Skeletal muscle cell (primary cell): ENCODE measurements at places on chromosomes 7 and 10.

- DNase-seq = peak; percentile 79
Observed at GRCh38 chr10:33122014-33122809, 164.2 kb upstream of the ITGB1 start.

- no peak for DNase-seq
Observed at GRCh38 chr10:29243750-29244149, 45.1 kb upstream of the LYZL1 start.

DNA sequence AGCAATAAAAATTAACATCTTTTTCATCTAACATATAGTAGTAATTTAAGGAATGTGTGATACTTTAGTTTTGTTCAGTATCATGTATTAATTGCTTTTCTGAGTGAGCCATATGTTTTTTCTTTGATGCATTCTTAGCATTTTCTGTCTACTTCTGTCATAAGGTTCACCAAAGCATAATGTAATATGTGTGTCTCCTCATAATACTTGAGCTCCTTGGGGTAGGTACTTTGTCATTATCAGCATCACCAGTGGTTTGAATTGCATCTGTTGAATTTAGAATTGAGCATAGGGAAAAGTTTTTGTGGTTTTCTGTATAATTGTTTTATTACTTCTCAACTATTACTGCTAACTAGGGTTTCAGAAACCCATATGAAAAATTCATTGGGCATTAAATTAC lies 26.5 kb downstream of the VPS50 start:
- DNase-seq = no peak

DNA sequence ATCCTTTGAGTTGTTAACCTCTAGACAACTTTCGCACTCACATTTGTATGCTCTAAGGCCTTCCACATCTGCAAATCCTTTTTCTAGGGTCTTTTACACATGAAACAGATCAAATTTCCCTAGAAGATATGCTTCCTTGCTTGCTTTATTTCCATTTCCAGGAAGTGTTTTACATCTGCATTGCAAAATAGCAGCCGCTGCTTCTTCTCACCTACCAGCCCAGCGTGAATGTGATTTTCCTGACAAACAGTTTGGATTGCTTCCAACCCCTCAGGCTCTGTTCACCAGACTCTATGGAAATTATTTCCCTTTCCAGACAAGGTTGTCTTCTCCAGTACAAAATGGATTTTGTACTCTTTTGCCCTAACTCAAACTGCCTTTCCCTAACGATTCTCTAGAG lies 50.9 kb upstream of the PAPSS2 start:
- no peak for DNase-seq

DNA sequence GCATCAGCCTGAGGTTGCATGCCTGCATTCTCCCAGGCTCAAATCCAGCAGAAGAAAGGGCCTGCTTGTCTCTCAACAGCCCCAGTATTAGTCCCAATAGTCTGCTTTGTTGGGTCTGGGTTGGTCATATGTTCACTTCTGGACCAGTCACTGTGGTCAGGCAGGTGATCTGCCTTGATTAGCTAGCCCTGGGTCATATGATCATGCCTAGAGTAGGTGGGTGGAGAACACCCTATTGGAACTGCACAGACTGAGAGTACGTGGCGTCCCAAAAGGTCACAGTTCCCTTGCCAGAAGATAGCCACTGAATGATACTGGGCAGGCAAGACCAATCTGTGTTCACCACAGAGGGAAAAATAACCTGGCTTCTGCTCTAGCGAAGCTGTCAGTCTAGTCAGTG lies 80.1 kb downstream of the SH2D4B start:
- DNase-seq = no peak

DNA sequence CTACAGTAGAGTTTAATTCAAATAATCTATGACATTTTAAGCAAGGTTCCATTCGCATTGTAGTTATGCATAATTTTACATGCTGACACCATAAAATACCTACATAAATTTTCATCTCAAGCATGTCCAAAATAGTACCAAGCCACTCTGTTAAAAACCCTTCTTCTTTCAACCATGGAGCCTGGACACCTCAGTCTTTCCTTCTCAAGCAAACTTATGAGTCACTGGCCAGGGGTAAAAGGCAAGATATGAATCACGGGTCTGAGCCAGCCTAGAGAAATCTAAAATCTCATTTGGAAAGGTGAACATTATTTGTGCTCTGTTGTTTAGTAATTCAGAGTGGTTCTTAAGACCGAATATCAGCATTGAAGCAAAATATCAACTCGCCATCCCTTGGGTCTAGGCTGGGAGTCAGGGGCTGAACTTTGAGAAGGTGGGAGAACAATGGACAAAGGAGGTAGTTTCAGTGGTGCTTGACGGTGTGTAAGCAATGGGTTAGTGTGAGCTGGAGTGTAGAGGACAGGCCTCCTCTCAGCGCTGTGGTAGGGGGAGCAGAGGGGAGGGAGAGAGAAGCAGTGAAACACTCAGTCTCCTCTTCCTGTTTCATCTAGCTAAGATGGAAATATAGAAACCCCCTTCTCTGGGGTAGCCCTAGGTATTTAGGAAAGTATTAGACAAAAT lies 19.1 kb upstream of the GPAM start:
- DNase-seq = no peak

GRCh38 chr7:69534461-69535041 lies 63.7 kb upstream of the AUTS2 start:
- no peak for DNase-seq

GRCh38 chr10:132591166-132591971 lies 53.8 kb downstream of the INPP5A start:
- DNase-seq = peak; percentile 43

DNA sequence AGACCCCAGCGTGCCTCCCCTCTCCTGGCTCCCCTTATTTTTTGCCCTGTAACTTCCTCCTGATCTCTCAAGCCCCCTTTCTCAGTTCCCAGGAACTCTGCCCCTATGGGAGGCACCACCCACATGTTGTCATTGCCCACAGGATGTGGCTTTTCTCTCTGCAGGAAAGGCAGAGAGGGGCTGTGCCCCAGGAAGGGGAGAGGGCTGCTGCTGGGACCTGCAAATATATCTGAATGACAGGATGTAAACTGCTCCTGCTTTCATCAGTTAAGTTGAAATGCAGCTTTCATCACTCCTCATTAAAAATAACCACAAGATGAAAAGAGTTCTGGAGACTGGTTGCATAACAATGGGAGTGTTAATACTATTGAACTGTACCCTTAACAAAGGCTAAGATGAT lies 103.3 kb downstream of the CLEC2L start:
- DNase-seq = no peak

- no peak for DNase-seq
Observed at GRCh38 chr10:123323884-123324283, 169.7 kb downstream of the BUB3 start.

DNA sequence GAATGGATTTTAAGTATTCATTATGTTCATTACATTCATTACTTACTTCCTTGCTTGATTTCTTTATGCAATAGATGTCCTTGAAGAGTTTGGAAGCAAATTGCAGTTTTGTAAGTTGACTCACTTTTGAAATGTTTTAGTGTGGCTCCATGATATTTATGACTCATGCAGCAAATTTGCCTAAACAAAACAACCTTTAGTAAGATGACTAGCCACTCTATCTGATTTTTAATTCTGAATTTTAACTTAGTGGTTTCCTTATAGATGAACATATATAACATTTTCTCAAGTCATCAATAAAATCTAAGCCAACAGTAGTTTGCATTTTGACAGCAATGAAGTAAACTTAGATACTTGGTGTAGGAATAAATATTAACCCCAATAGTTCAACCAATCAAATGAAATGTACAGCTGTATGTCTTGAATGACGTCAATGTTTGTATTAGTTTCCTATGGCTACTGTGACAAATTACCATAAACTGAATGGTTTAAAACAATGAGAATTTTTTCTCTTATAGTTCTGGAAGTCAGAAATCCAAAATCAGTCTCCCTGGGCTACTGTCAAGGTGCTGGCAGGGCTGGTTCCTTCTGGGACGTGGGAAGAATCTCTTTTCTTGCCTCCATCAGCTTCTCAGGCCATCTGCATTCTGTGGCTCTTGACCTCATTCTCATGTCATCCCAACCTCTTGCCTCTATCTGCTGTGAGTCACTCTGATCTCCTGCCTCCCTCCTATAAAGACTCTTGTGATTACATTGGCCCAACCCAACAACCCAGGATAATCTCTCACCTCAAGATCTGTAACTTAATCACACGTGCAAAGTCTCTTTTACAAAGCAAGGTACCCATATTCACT lies 73.4 kb downstream of the AHR start:
- DNase-seq = peak; percentile 91

DNA sequence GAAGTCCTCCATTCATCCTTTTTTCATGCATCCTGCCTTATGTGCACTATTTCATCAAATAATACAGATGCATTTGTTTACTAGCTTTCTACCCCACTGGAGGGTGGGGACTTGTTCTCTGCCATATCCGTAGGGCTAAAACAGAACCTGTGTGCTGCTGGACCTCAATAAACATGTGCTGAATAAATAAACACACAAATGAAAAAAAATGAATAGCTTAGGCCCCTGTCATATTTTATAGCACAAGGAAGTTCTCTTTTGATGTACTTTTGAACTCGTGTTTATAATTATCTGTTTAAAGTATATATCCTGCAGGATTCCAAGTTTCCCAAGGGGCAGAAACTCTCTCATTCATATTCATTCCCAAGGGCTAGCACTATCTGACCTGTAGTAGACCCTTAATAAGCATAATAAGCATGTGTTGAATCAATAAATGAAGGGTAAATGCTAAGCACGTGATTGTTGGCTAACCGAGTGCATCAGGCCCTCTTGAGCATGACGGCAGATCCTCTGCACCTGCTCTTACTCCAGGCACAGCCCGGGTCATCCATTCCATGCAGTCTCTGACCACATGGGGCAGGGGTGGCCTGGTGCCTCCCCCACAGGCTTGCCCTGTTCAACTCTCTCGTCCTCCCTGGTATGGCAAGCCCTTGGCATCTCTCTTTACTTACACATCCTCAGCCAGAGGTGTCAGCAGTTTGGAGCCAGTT lies 474.1 kb upstream of the ZMIZ1 start:
- no peak for DNase-seq

- DNase-seq = no peak
Observed at GRCh38 chr10:117547016-117547715, 4.6 kb downstream of the EMX2 start.
